ENCODE measurements at places on chromosomes 5 and 9. TPM values are rescaled to one million over a fixed set of nuclear protein-coding genes. Genes with fewer than 3 reads are reported as not detected.

DNA sequence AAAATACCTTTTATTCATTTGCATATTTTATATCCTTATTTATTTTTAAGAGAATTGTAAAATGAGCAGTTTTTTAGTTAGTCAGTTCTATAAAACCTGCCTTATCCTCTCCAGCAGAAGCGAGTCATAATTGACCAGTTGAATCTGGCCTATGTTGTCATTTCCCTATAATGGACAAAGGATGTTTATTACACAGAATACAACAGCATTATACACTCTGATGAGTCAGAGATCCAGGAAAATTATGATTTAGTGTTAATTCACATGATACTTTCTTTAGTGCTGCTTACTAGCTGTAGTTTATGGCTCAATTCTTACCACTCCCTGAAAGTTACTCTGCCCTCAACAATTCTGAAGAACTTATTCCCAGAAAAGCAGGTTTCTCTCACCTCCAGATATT, 26.8 kb upstream of the LURAP1L start:
- no peak for DNase-seq

GRCh38 chr9:32755730-32756129, 27.6 kb upstream of the TMEM215 start:
- no peak for DNase-seq

DNA sequence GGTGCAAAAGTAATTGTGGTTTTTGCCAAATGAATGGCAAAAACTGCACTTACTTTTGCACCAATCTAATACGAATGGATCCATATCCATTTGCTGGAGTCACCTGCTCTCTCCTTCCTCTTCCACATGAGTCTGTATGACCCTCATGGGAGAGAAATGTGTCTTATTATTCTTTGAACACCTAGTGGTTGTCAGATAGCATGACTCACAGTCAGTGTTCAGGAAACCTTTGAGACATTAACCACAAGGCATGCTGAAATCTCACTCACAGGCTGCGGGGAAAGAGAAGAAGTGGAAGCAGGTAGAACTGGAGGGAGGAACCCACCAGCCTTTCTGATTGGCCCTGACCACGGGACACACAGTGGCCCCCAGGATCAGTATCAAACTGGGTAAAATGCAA, 222.8 kb upstream of the KLF4 start:
- DNase-seq: no peak

DNA sequence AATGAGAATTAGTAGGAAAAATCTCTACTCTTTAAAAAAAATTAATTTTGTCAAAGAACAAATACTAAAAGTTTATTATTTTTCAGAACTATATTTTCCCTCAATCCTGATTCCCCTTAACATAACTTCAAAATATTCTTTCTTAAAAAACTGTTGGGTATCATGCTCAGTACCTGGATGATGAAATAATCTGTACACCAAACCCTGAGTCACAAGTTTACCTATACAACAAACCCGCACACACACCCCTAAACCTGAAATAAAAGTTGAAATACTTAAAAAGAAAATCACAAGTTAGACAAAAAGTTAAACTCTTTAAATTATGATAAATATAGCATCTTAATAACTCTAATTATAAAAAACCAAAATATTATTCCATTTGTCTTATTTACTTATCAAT, 812.3 kb downstream of the MAT2B start:
- no peak for DNase-seq

DNA sequence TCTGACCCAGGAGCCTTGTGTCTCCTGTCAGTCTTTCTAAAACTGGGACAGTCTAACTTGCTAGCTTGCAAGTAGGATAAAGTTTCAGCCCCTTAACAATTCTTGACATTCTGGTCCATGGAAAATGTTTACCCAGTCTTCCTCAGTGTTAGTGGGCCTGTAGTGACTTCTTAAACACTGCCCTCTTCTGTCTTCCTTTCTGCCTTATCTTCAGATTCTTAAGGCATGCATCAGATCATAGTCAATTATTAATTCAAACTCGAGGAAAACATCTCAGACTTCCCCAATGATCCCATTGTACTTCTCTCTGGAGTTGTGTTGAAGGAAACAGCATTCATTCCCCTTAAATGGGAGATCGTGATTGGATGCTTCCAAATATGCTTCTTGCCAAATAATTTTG, 1199.8 kb downstream of the DTWD2 start:
- DNase-seq: no peak

The EQTN gene
- polyA plus RNA-seq: not detected

The FSTL4 gene
- not detected for polyA plus RNA-seq

The CTSL gene
- polyA plus RNA-seq: 150 TPM

The ARL14EPL gene
- polyA plus RNA-seq: not detected

The GRIA1 gene
- 0.20 TPM for polyA plus RNA-seq

The CEL gene
- polyA plus RNA-seq: 2.8 TPM
